ENCODE measurements at places on chromosomes 5 and 9.

DNA sequence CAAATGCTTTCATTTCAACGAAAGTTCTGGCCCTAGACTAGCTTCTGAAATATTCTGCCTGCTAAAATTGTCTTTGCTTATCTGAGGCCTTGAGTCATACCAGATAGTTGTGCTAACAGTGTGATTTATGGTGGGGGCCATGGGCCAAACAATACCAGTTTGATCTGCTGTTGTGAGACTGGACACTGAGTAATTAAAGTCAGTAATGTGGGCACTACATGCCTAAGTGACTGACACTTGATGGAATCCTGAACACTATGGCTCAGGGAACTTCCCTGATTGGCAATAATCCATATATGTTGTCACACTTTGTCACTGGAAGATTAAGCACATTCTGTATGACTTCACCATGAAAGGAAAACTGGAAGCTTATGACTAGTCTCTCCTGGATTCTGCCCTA, 127.6 kb upstream of the CYLC2 start:
- no peak for DNase-seq

DNA sequence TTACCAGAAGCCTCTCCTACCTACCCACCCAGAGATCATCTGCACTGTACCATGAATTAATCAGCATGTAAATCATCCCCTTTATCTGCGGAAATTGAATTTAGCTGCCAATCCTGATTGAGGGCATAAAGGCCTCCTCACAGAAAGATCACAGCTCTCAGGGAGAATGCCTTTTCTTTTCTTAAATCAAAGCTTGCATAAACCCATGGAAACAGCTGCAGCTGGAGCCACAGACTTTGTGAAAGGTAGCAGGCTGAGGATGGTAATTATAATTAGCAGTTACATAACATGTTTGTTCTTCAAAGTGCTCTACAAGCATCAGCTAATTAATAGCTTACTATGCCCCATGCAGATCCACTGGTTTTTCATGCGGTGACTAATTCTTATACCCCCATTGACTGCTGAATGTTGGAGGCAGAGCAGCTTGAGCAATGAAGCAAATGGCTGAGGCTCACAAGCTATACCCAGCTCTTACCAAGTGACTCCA, 54.6 kb downstream of the SUSD1 start:
- no peak for DNase-seq

- no peak for DNase-seq
Measured at GRCh38 chr9:124437086-124437485, 13.2 kb upstream of the ADGRD2 start.

- DNase-seq, result no peak
Measured at GRCh38 chr5:32638309-32638708, 53.0 kb downstream of the SUB1 start.

DNA sequence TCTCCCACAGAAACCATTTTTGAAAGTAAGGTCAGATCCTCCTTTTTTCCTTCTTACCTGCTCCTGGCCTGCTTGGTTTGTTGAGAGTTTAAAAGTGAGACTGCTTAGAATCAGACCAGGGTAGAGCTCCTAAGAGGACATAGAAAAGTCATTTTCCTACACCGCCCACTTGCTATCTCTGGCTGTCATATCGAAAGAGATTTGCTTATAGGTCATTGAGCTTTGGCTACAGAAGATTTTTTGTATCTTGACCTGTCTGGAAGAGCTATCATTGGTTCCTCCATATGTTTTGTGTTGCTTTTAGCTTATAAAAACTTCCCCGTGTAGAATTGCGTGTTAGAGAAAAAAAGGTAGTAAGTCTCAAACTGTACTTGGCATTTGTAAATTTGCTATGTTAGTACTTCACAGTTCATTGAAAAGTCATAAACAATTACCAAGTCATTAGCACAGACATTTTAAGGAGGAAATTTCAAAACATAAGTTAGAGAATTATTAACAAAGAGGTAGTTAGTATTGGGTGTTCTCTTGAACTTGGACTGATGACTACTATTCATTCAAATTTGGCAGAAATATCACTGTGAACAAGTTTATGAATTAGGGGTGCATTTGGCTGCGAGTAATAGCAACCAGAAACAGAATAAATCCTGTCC, 96.6 kb downstream of the MAN2A1 start:
- no peak for DNase-seq

- no peak for DNase-seq
Measured at GRCh38 chr5:31962871-31963307, 211.2 kb downstream of the GOLPH3 start.

DNA sequence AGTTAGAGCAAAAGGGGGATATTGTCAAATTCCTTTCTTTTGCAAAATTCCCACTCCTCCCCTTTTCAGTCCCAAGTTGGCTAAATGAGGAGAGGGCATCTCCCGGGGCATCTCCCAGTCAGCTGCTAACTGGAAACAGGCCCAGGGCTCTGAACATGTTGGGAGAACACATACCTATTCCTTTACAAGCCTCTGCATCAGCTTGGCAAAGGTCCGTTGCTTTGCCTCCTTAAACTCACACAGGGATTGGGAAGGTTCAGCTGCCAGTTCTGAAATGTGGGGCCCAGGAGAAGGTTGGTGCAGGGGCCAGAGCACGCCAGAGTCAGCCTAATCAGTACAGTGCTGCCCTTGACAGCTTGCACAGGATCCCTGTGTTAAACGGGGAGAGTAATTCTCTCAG, 11.0 kb upstream of the DMRT3 start:
- no peak for DNase-seq

DNA sequence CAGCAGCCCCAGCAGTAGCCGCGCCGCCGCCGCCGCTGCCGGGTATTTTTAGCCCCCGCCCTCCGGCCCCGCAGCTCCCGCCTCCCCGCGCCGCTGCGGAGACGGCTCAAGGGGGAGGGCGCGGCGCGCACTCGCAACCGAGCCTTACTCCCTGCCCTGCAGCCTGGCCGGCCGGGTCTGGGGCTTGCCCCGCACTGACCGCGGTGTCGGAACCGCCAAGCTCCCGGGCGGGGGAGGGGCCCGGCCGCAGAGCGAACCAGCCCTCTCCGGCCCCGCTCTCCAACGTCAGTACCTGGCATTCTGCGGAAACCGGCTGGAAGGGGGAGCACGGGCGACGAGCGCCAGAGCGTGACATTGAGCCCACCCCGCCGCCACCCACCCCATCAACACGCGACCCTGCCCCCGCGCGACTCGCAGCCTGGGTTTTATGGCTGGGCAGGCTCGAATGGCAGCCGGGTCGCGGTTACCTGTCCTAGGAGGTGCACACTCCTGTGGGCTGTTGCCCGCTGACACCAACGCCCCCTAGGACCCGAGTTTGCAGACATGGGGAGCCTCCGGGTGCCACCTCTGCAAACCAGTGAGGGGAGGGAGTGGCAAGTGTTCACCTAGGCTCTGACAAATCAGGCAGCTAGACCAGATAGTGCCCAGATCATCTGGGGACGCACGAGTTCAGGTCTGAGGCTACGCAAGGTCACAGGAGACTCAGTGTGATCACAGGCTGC, at the start of gene ACSL6:
Gene ACSL6, minus strand, starts transcription at position 37 of the 722 bp plus-strand sequence. CDS start 105 bp downstream, outside the sequence.
- no peak for DNase-seq

DNA sequence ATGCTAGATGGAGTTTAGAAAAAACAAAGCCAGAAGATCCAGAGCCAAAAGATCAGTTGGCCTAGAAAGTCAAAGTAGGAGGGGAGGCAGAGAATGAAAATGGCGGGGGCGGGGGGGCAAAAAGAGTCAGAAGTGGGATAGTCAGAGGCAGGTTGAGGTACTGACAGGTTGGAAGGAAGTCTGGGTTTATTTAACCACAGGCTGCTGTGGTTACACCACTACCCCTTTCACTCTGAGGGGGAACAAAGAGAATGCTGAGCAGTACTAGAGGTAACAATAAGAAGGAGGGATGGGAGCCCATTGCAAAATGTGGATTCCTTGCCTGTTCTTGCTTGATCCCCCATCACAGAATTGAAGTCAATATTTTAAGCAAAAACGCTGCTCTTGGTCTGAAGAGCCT, 111.8 kb downstream of the CAVIN4 start:
- no peak for DNase-seq

- no peak for DNase-seq
Measured at GRCh38 chr9:9631284-9631683, 981.5 kb downstream of the PTPRD start.

- no peak for DNase-seq
Measured at GRCh38 chr5:147748590-147748989, 33.9 kb downstream of the JAKMIP2 start.

DNA sequence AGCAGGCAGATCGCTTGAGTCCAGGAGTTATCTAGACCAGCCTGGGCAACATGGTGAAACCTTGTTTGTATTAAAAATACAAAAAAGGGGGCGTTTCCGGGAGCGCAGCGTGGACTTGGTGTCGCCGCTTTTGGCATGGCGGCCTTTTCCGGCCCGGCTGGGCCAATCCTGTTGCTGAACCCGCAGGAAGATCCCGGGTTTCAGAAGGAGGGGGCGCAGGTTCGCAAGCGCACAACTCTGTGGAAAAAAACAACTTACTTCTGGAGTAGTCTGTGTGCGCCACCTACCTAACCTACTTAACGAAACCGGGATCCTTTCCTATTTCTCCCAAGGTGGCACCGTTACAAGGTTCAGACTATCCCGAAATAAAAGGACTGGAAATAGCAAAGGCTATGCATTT, 198.6 kb downstream of the MSX2 start:
- no peak for DNase-seq

DNA sequence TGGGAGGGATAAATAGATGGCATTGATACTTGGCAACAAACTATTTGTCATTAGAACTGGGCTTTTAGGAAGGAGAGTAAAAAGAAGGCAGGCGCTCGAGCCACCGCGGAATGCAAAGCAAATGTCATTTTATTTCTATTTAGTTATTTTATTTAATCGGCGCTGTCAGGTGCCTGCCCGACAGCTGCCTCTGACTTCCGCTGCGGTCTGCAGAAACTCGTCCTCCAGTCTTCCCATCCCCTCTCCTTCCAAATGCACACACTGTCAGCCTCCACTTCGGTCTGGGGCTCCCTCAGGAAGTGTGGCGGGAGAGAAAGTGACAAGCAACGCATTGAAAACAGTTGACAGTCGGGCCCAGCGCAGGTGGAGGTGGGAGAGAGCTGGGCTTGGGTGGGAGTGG, 29.3 kb downstream of the ASS1 start:
- DNase-seq, result no peak

DNA sequence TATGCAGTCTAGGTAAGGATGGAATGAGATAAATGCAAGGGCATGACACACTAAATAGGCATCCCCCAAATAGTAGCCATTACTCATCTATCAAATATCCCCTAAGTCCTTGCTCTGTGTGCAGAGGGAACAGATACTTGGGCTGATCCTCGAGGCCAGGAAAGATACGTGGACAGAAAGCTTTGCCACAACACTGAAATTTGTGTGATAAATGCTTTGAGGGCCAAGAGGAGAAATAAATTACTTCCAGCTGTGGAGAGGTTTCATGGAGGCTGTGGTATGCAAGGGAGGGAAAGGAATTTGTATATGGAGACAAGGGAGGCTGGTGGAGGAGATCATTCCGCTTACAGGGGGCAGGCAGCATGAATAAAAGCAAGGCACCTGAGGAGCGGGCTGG, 18.5 kb downstream of the ATOX1 start:
- no peak for DNase-seq

DNA sequence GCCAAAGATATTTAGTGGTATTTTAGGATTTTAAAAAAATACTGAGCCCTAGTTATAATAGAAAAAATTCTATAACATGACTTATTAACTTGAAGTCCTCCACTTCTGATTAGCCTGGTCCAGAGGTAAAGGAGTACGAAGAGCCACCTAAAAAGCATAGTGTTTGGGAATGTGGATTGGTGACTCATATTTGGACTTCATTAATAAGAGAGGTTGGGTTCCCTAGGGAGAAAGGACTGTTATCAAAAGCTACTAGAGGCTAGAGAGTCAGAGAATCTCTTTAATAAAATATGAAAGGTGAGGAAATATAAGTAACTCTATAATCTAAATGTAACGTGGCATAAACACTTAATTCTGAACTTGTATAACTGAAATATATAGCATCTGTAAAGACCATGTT, 180.7 kb upstream of the TARS1 start:
- no peak for DNase-seq

GRCh38 chr5:174844971-174845370, 120.6 kb downstream of the MSX2 start:
- DNase-seq, result no peak

DNA sequence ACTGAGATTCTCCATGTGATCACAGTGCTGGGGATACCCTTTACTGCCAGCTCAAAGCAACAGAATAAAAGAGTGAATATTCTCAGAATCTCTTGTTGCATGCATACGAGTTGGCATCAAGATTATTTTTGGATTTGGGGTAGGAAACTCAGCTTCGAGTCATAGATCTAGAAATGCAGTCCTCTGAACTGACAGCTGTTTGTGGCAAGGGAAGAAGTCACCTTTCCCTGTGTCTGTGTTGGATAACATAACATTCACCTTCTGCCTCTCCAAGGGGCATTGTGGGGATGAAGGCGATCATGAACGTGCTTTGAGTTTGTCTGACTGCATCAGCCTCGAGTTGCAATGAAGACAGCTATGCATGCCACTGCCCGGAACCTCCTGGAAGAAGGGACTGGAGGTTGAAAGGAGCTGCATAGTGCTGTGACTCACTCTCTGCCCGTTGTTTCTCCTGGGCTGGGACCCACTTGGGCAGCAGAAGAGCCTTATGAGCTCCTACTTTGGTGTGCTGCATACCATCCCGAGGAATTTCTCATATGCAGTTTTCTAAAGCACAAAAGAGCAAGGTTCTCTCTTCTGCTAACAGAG, 231.7 kb downstream of the ARHGAP26 start:
- no peak for DNase-seq

- DNase-seq, result no peak
Measured at GRCh38 chr9:34560599-34561214, 28.8 kb downstream of the CNTFR start.

GRCh38 chr9:119181561-119181960, 187.7 kb downstream of the BRINP1 start:
- DNase-seq, result no peak

- DNase-seq, result no peak
Measured at GRCh38 chr5:176682016-176682531, 34.8 kb downstream of the TSPAN17 start.

DNA sequence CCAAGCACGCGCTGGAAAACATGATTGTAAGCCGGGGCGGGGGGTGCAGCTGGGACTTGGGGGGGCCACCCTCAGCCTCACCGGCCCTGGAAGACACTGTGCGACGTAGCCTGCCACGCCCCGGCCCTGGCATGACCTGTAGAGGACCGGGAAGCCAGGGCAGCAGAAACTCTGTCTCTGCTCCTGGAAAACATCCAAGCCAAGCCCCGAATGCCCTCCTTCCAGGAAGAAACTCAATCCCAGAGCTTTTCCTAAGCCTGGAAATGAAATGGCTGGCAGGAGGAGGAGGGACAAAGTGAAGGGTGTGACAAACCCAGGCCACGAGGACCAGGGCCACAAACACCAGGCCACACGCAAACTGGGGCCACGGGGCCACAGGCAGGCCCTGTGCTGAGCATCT, 55.4 kb downstream of the KCNT1 start:
- DNase-seq, result no peak

DNA sequence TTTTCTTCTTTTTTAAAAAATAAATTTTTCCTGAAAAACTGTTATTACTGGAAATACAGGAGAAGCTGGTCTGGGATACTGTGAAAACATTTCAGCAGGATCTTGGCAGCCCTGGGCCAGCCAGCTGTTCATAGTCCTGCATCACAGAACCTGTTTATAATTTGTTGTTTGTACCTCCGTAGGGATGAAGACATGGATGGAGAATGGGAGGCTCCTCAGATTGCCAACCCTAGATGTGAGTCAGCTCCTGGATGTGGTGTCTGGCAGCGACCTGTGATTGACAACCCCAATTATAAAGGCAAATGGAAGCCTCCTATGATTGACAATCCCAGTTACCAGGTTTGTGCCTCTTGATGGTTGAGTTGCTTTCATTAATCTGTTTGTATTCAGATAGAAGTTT, 12.4 kb upstream of the MAML1 start:
- DNase-seq, result no peak

GRCh38 chr9:107782381-107782780, 292.8 kb upstream of the KLF4 start:
- no peak for DNase-seq

- DNase-seq, result no peak
Measured at GRCh38 chr9:121744687-121745395, 93.4 kb downstream of the DAB2IP start.

Data from GM19239 (cell line).